ENCODE measurements at places on chromosomes 16 and 17.

GRCh38 chr17:47894498-47895346 lies 1.3 kb upstream of the SP2 start:
- H3K4me3 ChIP-seq = peak overlapping the region; percentile 97
- no peaks in the 10 kb centered on the region for H3K27me3 ChIP-seq
- peaks cover 3% of the 10 kb centered on the region for H3K36me3 ChIP-seq
- peaks cover 41% of the 10 kb centered on the region for H3K4me1 ChIP-seq
- no peak for DNase-seq

- no peak for DNase-seq
- no peaks in the 10 kb centered on the region for H3K27me3 ChIP-seq
Observed at GRCh38 chr16:87042551-87043230, 274.5 kb downstream of the C16orf95 start.

- H3K4me1 ChIP-seq = peaks cover 31% of the 10 kb centered on the region
- H3K27ac ChIP-seq = peak overlapping the region; percentile 10
- peak overlapping the region; percentile 37 for H3K4me3 ChIP-seq
- H3K36me3 ChIP-seq = no peaks in the 10 kb centered on the region
- no peak for DNase-seq
- no peaks in the 10 kb centered on the region for H3K27me3 ChIP-seq
Observed at GRCh38 chr17:30908717-30909420, 2.8 kb upstream of the TEFM start.

GRCh38 chr17:77942112-77942988 lies 16.2 kb upstream of the TNRC6C start:
- no peaks in the 10 kb centered on the region for H3K4me1 ChIP-seq
- no peaks in the 10 kb centered on the region for H3K36me3 ChIP-seq
- no peak overlapping the region for H3K4me3 ChIP-seq
- H3K27me3 ChIP-seq = no peaks in the 10 kb centered on the region
- no peak overlapping the region for H3K27ac ChIP-seq

GRCh38 chr16:35628976-35629375 lies 2169.6 kb downstream of the TP53TG3F start:
- H3K27me3 ChIP-seq = no peaks in the 10 kb centered on the region
- no peaks in the 10 kb centered on the region for H3K36me3 ChIP-seq
- no peak overlapping the region for H3K4me3 ChIP-seq
- no peaks in the 10 kb centered on the region for H3K4me1 ChIP-seq
- no peak overlapping the region for H3K27ac ChIP-seq

DNA sequence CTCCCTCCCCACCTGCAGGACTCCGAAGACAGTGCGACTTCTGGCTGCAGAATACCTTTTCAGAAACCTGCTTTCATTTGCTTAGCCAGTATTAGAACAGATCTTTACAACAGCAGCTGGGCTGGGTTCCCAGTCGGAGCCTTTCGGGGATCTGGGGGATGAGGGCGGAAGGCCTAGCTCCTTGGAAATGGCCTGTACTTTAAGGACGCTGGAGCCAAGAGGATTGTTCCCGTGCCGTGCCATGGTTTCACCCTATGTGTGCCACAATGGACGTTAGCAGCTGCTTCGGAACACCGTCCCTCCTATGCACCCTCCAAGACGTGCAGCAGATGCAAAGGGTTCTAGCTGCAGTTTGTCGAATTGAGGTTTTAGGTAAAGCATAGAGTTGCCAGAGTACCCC lies 16.2 kb downstream of the KCTD2 start:
- peaks cover 44% of the 10 kb centered on the region for H3K4me1 ChIP-seq
- H3K4me3 ChIP-seq = no peak overlapping the region
- DNase-seq = no peak
- no peaks in the 10 kb centered on the region for H3K36me3 ChIP-seq
- no peak overlapping the region for H3K27ac ChIP-seq

DNA sequence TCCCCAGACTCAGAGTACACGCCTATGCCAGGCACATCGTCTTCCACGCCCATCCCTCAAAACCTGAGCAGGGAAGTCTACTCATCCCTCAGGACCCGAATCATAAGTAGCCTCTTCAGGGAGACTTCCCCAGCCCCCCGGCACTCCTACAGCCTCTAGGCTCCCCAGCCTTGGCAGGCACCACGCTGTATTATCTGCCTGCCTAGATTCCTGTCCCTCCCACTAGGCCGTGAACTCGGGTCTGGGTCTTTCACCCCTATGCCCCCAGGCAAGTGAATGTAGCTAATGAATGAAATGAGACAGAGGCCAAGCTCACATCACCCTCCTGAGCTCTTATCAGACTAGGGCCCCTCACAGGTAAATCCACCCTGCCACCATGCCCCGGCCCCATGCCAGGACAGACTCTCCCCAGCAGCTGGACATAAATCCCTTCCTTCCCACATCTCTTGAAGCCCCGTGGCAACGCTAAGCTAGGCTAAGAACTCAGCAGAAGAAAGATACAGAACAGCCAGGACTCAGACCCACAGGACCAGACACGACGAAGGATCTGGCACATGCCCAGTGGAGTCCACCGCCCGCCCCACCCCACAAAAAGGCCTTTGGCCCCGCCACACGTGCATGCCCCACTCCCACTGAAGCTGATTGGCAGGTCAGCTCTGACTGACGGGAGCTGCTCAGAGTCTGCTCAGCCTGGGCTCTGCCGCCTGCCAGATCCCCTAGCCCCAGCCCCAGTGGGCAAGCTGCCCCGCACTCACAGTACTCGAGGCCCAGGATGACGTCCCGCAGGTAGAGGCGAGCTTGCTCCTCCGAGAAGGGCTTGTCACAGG lies 13.0 kb downstream of the CAMKK1 start:
- H3K4me3 ChIP-seq = no peak overlapping the region
- H3K27me3 ChIP-seq = no peaks in the 10 kb centered on the region
- no peaks in the 10 kb centered on the region for H3K36me3 ChIP-seq
- H3K4me1 ChIP-seq = no peaks in the 10 kb centered on the region
- no peak for DNase-seq
- no peak overlapping the region for H3K27ac ChIP-seq

DNA sequence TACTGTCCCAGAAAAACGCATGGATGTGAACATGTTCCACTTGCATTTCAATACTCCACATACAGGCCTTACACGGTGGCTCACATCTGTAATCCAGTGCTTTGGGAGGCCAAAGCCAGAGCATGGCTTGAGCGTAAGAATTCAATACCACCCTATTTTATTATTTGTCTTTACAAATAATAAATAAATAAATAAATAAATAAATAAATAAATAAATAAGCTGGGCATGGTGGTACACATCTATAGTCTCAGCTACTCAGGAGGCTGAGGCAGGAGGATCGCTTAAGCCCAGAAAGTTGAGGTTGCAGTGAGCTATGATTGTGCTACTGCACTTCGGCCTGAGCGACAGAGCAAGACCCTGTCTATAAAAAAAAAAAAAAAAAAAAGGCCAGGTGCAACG lies 53.9 kb downstream of the PLXDC1 start:
- DNase-seq = no peak
- no peaks in the 10 kb centered on the region for H3K36me3 ChIP-seq
- no peak overlapping the region for H3K4me3 ChIP-seq
- H3K4me1 ChIP-seq = peaks cover 74% of the 10 kb centered on the region

GRCh38 chr17:42904110-42904469 lies 3.5 kb downstream of the G6PC1 start:
- H3K4me3 ChIP-seq = no peak overlapping the region
- no peak for DNase-seq
- H3K36me3 ChIP-seq = no peaks in the 10 kb centered on the region
- H3K27ac ChIP-seq = no peak overlapping the region
- H3K27me3 ChIP-seq = peaks cover 14% of the 10 kb centered on the region

- no peak for DNase-seq
- H3K27ac ChIP-seq = peak overlapping the region; percentile 44
- peaks cover 1% of the 10 kb centered on the region for H3K36me3 ChIP-seq
- H3K4me3 ChIP-seq = peak overlapping the region; percentile 79
- peaks cover 88% of the 10 kb centered on the region for H3K4me1 ChIP-seq
Observed at GRCh38 chr17:77383613-77384608, 243.1 kb downstream of the SEC14L1 start.

- peak overlapping the region; percentile 40 for H3K4me3 ChIP-seq
- H3K27ac ChIP-seq = peak overlapping the region; percentile 76
- peak; percentile 46 for DNase-seq
- H3K27me3 ChIP-seq = no peaks in the 10 kb centered on the region
- H3K36me3 ChIP-seq = peaks cover 67% of the 10 kb centered on the region
Observed at GRCh38 chr16:11025120-11025531, 80.8 kb downstream of the CLEC16A start.

DNA sequence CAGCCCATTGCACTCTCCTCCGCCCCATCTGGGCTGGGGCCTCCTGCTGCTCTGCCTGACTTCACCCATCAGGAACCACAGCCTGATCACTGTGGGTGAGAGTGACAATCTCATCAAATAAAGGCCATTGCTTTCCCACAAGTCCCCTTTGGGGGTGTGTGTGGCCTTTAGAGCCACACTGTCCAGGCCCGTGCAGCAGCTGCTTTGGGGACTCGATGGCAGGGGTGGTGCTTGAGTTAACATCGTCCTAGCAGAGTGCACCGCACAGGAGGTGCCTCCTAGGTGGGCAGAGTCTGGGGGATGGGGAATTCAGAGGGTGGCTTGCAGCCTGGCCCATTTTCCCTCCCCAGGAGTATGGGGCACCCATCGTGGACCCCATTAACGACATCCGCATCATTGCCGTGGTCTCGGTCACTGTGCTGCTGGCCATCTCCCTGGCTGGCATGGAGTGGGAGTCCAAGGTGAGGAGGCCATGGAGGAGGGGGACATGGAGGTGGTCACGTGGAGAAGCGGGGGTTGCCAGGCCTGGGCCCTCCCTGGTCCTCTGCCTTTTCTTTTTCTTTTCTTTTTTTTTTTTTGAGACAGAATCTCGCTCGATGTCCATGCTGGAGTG lies 5.4 kb downstream of the SLC12A3 start:
- no peak for DNase-seq
- peaks cover 8% of the 10 kb centered on the region for H3K4me1 ChIP-seq
- no peaks in the 10 kb centered on the region for H3K27me3 ChIP-seq
- no peak overlapping the region for H3K27ac ChIP-seq
- no peaks in the 10 kb centered on the region for H3K36me3 ChIP-seq

DNA sequence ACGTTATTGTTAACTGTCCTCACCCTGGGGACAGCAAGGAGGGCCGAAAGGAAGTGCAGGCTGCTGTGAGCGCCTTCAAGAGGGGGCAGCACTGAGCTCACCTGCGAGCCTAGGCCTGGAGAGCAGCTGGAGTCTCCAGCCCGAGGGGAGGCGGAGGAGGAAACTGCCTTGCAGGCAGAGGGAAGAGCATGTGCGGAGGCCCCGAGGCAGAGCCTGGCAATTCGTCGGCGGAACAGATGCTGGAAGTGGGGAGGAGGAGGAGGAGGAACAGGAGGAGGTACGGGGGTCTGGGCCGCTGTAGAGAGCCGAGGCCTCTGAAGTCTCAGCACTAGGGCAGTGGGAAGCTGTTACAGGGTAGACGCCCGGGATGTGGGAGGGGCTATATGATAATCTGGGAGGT lies 49.6 kb upstream of the PLCG2 start:
- H3K36me3 ChIP-seq = no peaks in the 10 kb centered on the region
- H3K4me3 ChIP-seq = peak overlapping the region; percentile 88
- DNase-seq = no peak
- no peaks in the 10 kb centered on the region for H3K27me3 ChIP-seq
- no peak overlapping the region for H3K27ac ChIP-seq

- H3K27ac ChIP-seq = no peak overlapping the region
- no peak for DNase-seq
- no peak overlapping the region for H3K4me3 ChIP-seq
- no peaks in the 10 kb centered on the region for H3K27me3 ChIP-seq
Observed at GRCh38 chr17:76696763-76697701, 13.7 kb downstream of the MXRA7 start.

DNA sequence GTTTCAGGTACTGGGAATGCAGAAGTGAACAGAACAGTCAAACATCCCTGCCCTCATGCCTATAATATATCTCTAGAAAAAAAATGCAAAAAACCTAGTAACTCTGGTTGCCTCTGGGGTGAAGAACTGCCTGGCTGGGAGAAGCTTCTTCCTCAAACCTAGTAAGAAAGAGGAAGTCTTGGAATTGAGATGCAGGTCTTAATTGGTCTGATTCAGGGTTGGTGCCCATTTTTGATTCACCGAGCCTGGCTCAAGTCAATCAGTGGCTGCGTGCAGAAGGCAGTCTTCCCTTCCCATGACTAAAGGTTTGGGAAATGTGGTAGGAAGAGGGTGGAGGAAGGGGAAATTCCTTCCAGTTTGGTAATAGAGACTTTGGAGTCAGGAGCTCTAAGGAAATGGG lies 22.4 kb downstream of the CDRT15 start:
- H3K36me3 ChIP-seq = peaks cover 2% of the 10 kb centered on the region
- H3K4me3 ChIP-seq = no peak overlapping the region
- H3K4me1 ChIP-seq = peaks cover 21% of the 10 kb centered on the region
- no peak for DNase-seq
- no peaks in the 10 kb centered on the region for H3K27me3 ChIP-seq
- no peak overlapping the region for H3K27ac ChIP-seq

- H3K36me3 ChIP-seq = no peaks in the 10 kb centered on the region
- no peak overlapping the region for H3K4me3 ChIP-seq
- H3K4me1 ChIP-seq = no peaks in the 10 kb centered on the region
- H3K27me3 ChIP-seq = peaks cover 27% of the 10 kb centered on the region
- no peak for DNase-seq
- H3K27ac ChIP-seq = no peak overlapping the region
Observed at GRCh38 chr17:33072421-33073161, 80.9 kb downstream of the SPACA3 start.

DNA sequence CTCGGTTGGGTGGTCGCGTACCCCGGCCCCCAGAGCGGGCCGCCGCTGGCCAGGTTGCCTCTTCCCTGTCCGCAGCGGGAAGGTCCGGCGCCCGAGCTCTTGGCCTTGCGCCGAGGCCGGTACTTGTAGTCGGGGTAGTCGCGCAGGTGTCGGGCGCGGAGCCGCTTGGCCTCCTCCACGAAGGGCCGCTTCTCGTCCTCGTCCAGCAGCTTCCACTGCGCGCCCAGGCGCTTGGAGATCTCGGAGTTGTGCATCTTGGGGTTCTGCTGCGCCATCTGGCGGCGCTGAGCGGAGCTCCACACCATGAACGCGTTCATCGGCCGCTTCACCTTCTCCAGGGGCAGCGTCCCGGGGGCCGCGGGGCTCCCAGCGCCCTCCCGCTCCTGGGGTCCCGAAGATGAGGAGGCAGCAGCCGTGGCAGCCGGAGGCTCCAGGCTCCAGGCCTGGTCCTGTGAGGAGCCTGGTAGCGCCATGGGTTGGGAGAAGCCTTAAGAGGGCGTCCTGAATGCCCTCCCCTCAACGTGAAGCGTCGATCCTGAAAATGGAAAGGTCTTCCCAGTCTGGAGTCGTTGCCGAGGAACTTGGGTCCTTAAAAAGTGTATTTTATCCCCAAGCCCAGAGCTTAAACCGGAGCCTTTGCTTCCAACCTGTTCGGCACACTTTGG lies 558 bp downstream of the SOX15 start:
- H3K4me1 ChIP-seq = peaks cover 17% of the 10 kb centered on the region
- no peaks in the 10 kb centered on the region for H3K27me3 ChIP-seq
- DNase-seq = peak; percentile 68
- no peak overlapping the region for H3K4me3 ChIP-seq
- H3K27ac ChIP-seq = no peak overlapping the region
